ENCODE measurements at places on chromosomes 5 and 9. TPM values are rescaled to one million over a fixed set of nuclear protein-coding genes. Genes with fewer than 3 reads are reported as not detected.

GRCh38 chr9:105439428-105439827 is 8.4 kb upstream of the FSD1L start:
- no peak for DNase-seq

- no peak for DNase-seq
Measured at GRCh38 chr5:57128325-57128724, 45.5 kb upstream of the GPBP1 start.

DNA sequence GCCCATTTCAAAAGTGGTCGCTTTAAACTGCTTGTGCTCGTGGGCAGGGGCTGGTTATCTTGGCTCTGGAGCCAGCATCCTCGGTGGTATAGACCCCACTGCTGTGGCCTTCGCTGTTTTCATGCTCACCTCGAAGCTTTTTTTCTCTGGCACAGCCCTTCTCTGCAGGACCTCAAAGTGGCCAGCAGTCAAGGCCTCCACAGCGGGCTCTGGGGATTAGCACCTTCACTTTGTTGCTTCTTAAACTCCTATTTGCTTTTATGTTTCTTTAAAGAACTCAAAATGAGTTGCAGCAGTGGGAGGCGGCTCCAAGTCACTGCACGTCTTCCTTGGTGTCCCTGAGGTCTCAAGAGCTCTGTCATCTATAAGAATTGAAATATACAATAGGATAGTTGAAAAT is 165.1 kb downstream of the CACNA1B start:
- DNase-seq = peak; percentile 1

GRCh38 chr5:116453988-116454411 is 120.6 kb downstream of the SEMA6A start:
- DNase-seq = no peak

DNA sequence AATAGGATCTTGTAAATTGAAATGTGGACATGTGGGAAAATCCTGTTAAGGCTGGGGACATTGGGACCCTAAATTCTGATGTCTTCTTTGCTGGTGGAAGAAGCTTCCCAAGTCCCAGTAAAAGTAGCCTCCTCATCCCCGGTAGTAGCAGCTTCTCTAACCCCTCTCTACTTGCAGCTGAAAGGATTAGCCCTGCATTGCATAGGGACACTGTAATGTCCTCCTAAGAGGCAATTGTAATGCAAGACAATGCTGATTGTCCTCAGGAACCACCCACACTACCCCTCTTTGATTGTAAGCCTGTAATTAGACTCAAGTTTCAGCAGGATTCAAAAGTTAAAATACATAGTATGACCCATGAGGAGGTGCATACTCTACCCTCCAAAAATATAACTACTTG is 1938.4 kb upstream of the C9orf72 start:
- no peak for DNase-seq

GRCh38 chr5:40627706-40628105 is 52.0 kb upstream of the PTGER4 start:
- DNase-seq = no peak

MYMK gene
- total RNA-seq = not detected

EMB gene
- 145 TPM for total RNA-seq

Measured in CD8-positive, alpha-beta T cell (primary cell).